ENCODE measurements at places on chromosomes 12 and 14.

DNA sequence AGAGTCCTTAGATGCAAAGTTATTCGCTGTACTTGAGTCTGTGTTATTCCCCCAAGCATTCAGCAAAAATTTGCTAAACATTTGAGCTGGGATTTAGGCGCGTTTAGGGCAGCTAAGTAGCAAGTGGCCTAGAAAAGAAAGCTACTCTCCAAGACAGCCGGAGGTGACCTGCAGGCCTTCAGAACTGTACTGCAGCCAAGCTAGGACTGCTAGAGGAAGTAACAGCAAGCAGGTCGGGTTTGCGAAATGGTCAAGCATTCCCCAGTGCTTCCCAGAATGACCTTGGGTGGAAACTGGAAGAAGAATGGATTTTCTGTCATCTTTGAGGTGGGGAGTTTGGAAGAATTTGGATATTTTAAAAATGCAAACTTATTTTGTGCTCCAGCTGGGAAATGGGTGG lies 287.5 kb downstream of the FOXN3 start:
- no peak for DNase-seq

GRCh38 chr14:56379956-56380355 lies 199.6 kb upstream of the TMEM260 start:
- DNase-seq, result no peak

DNA sequence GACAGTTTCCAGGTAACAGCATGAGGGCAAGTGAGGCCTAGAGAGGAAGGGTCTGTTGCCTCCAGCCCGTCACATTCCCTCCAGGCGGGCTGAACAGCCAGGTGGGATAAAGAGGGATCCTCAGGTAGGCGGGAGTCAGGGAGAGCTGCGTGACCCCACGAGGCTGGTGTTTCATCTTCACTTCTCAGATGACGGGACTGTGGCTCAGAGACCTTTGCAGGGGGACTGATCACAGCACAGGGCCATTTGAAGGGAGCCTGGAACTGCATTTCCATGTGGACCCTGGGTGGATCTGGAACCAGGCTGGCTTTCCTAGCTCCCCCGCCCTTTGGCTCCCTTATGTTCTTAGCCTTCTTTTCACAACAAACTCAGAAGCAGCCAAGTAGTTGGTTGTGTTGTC lies 37.4 kb downstream of the SH2B3 start:
- no peak for DNase-seq

DNA sequence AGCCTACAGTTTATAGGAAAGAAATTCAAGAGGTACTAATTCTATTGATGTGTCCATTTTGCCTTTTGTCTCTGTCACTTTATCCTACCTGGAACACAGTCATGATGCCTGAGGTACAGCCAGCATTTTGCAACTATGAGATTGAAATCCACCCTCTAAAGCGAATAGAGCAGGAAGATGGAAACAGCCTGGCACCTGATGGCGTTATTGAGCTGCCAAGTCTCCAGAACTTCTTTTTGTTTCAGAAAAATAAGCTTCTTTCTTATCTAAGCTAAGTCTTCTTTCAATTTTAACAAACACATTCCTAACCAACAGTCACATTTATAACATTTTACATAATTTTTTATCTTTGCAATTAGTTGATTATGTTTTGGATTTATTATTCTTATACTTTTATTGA lies 182.1 kb downstream of the PAWR start:
- DNase-seq, result no peak

DNA sequence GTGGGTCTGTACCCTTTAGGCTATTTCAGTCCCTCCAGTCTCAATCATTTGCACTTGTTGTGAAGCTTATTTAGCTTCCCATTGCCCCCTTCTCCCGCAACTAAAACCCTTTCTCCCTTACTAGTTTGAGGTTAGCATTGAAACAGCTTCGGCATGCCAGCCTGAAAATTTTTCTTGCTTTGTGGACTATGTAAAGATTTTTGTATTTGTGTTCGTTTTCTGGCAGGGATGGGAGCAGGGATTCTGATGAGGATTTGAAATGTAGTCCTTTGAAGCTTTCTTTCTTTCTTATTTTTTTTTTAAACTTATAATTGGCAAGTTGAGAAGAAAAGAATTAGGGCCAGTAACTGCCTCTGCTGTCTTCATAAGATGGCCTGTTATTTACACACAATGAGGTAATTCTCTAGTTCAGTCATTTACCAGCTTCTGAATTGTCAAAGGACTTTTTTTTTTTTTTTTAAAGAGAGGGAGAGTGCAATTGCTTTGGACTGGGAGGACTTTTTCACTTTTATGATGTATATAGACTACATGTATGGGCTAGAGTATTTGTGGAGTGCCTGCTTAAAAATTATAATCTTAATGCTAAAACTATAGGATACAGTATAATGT lies 29.0 kb downstream of the PALS1 start:
- no peak for DNase-seq

GRCh38 chr12:62784576-62784975 lies 150.4 kb downstream of the PPM1H start:
- DNase-seq, result no peak

- DNase-seq, result no peak
Observed at GRCh38 chr12:26077915-26078702, 46.7 kb downstream of the BHLHE41 start.

DNA sequence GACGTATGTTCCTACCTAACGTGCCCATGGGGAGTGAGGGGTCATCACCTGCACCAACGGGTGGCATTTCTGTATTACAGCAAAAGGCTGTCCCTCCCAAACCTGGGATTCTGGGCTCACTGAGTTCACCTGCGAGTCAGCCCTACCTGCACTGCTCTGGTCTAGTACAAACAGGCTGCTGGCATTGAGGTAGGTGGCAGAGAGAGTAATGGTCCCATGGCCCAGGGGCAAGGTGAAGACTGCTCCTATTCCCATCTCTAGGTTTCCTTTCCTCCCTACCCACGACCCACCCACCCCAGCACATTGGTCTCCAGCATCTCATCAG lies 421 bp downstream of the SUOX start:
- no peak for DNase-seq

DNA sequence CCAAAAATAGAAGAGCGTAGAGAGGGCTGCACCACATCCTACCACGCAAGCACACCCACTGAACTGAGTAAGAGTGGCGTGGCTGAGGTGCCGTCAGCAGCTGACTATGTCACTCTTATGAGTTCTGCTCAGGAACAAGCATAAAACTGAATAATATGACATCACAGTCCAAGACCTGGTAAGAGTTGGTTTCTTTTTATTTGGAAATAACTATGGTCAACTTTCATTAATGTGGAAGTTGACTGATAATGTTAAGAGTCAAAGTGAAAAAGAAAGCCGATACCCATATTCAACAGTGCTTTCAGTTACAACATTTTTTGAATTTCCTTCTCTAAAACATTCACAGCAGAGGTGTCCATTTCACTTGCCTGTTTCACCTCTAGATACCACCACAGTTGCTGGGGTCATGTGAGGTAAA lies 44.6 kb downstream of the GNS start:
- no peak for DNase-seq

DNA sequence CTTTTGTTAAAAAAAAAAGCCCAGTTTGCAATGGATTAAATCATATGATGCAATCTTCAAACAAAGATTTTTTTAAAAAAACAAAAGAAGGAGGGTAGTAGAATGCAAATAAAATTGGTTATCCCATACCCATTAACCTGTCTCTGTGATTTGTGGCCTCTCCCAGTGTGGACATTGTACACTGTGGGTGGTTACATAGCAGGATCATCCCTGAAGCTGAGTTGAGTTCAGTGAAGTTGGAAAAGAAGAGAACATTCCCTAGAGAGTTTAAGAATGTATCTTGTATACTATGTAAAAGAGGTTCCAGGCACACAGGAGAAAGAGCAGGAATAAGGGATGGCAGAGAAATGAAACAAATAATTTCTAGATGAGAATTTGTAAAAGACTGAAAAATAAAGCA lies 142.4 kb upstream of the SLC16A7 start:
- no peak for DNase-seq

- no peak for DNase-seq
Observed at GRCh38 chr12:71592841-71593240, 70.8 kb downstream of the ZFC3H1 start.

GRCh38 chr14:96965885-96966595 lies 168.9 kb downstream of the VRK1 start:
- no peak for DNase-seq

- no peak for DNase-seq
Observed at GRCh38 chr14:86787717-86788116, 1205.3 kb downstream of the GALC start.

DNA sequence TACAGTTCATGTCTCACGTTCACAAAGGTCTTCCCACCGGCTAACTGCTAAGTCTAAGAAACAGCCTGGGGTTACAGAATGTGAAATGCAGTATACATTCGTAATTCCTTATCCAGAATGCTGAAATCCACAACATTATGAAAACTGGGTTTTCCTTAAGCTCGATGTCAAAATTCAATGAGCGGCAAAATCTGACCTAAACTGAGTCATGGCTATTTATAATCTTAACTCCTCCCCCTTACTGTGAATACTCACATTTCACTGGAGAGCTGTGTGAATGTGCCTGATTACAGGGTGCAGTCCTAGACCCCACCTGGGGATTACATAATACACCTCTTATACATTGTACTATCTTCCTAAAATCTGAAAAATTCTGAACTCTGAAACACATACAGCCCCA lies 35.3 kb downstream of the STX2 start:
- no peak for DNase-seq

DNA sequence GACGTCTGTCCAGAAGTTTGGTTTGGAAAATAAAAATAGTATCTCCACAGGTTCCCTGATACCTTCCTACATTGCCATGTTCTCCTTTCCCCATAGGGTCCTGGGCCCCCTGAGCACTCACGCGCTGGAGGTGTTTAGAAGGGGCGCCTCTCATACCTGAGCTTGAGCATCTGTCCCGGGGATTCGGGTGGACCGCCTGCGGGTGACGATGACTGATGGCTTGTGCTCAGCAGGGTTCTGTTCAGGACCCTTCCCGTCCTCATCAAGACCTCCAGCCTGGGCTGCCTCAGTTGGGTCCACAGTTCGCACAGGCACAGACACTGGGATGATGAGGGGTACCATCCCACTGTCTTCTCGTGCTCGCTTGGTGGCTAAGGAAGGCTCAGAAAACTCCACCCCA lies 22.7 kb upstream of the PNMA1 start:
- DNase-seq, result no peak

DNA sequence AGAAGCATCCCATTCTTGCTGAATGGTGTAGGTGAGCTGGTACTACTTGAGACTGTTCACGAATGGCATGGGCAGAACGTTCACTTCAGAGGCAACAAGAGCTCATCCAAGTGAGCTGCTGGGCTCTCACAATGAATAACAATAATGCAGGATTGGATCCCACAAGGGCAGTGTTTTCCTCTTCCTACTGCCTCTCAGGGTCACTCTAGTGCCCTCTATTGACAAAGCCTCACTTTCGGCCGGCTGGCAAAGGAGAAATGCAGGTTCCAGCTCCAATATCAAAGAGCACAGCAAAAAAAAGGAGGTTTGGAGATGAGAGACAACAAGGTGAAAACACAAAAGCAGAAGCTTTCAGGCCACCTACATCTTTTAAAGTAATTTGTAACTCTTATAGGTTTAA lies 74.6 kb upstream of the MYF6 start:
- DNase-seq, result no peak

- DNase-seq, result no peak
Observed at GRCh38 chr12:88182416-88182815, 40.3 kb downstream of the TMTC3 start.

DNA sequence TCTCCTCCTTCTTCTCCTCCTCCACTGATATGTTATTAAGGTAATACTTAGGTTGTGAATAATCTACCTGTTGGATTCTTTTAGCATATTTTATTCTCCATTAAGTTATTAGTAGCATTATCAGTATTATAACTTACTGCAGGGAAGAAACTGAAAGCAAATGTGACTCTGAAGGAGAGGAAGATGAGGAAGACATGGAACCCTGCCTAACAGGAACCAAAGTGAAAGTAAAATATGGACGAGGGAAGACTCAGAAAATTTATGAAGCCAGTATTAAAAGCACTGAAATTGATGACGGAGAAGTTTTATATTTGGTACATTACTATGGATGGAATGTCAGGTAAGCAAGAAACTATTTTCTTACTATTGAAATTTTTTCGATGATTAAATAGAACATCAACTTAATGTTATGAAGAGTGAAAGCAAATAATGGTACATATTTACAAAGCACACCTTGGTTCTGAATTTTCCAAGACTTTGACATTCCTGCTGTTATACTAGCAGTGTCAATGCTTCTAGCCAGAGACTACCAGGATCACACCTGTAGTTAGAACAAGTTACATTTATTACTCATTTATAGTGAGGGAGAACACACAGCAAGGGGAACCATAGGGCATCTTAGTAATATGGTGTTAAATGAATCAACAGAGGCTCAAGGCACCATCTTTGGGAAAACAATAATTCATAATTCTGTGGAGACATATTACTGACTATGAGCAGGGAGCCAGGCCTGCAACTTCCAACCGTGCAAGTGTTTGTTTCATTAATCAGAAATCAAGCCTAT lies 42.0 kb upstream of the TOMM20L start:
- no peak for DNase-seq
